Pericardium fibroblast (primary cell): ENCODE measurements at places on chromosomes 7 and 10. TPM values are rescaled to one million over a fixed set of nuclear protein-coding genes. Genes with fewer than 3 reads are reported as not detected.

The LOXL4 gene
- 6.8 and 12.5 TPM in 2 replicates for total RNA-seq

The SLC29A4 gene
- 4.1 and 4.3 TPM in 2 replicates for total RNA-seq

The GBX1 gene
- total RNA-seq = not detected in 2 replicates

The HOXA5 gene
- 1.3 and 35.0 TPM in 2 replicates for total RNA-seq

The SCRN1 gene
- total RNA-seq = 80.6 and 92.5 TPM in 2 replicates

The LGI1 gene
- total RNA-seq = not detected in 2 replicates
